Daoy (cell line): ENCODE measurements at places on chromosomes 6 and 20. TPM values are rescaled to one million over a fixed set of nuclear protein-coding genes. Genes with fewer than 3 reads are reported as not detected.

The TRIM15 gene
- 0.86 TPM in 1 of 2 replicates, not detected in the other for total RNA-seq

The RAMACL gene
- 0.34 and 0.86 TPM in 2 replicates for total RNA-seq

The SLC13A3 gene
- 0.11 TPM in 1 of 2 replicates, not detected in the other for total RNA-seq

The DNMT3B gene
- 3.7 and 5.4 TPM in 2 replicates for total RNA-seq

DNA sequence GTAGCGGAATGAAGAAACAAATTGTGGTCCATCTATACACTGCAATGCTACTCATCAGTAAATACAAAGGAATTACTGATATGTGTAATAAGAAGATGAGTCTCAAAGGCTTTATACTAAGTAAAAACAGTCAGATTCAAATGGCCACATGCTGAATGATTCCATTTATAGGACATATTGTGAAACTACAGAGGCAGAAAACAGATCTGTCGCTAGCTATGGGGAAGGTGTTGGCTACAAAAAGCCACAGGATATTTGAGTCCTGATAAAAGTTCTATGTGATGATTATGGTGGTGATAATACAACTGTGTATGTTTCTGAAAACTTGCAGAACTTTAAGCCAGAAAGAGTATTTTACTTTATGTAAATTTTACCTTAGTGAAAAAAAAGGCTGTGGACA lies 313.2 kb downstream of the HDGFL1 start:
- no peak for DNase-seq

DNA sequence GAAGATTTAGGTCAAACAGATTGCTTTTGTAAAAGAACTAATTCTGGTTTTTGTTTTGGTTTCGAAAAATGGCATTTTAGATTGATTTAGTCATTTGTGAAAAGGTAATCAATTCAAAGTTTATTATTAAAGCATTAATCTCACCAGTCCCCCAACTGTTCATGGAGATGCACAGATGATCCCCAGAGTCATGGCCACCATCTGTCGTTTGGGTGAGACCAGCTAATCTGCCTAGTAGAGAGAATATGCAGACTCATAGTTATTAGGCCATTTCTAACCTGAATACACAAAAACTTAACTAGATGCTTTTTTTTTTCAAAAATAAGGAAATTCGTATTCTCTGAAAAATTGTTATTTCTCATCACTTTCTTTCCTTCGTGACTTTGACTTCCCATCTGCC lies 58.1 kb downstream of the C6orf58 start:
- no peak for DNase-seq

DNA sequence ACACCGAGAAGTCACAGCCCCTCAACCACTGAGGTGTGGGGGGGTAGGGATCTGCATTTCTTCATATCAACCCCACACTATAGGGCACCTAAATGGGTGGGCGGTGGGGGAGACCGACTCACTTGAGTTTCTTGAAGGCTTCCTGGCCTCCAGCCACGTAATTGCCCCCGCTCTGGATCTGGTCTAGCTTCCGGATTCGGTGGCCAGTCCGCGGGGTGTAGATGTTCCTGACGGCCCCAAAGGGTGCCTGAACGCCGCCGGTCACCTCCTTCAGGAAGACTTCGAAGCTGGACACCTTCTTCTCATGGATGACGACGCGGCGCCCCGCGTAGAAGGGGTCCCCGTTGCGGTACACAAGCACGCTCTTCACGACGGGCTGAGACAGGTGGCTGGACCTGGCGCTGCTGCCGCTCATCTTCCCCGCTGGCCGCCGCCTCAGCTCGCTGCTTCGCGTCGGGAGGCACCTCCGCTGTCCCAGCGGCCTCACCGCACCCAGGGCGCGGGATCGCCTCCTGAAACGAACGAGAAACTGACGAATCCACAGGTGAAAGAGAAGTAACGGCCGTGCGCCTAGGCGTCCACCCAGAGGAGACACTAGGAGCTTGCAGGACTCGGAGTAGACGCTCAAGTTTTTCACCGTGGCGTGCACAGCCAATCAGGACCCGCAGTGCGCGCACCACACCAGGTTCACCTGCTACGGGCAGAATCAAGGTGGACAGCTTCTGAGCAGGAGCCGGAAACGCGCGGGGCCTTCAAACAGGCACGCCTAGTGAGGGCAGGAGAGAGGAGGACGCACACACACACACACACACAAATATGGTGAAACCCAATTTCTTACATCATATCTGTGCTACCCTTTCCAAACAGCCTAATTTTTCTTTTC lies at the start of gene DCDC2:
Gene DCDC2, minus strand, starts transcription at position 724 of the 883 bp plus-strand sequence. Its CDS starts 309 bp downstream, at position 415.
- no peak for DNase-seq

- peak; percentile 26 for DNase-seq
Measured at GRCh38 chr20:22490287-22491193, 93.8 kb downstream of the FOXA2 start.
